ENCODE measurements at places on chromosomes 2 and 18.
A peak's percentile ranks its signal among the peaks of the same experiment; 100 is the strongest.

DNA sequence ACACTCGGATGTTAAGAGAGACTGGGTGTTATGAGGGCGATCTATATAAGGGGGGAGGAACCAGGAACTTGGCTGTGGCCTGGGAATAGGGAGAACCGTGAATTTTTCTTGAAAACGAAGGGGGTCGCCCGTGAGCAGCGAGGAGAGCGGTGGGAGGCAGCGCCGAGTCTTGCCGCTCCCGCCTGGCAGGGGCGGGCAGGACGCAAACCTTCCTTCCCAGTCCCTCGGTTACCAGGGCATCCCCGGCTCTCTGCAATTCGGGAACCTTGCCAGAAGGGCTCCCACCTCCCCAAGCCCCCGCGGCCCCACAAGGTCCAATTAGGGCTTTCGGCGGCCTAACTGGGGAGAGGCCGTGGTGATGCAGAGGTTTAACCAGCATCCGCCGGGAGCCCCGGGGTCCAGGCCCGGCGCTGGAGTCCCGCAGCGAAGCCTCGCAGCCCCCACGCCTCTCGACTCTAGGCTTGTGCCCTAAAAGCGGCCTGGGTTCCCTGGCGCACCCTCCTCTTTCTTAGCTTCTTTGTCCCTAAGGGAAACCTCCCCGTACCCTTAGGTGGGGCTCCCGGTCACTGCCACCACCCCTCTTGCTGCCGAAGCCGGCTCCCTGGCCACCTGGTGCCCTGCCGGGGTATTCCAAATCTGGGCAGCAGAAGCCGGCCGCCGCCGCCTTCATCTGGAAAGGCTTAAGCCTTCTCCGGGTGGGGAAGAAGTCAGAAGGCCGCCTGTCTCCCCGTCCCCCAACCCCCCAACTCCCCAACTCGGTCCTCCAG, 680 bp upstream of the FHOD3 start:
- DNase-seq, result no peak

GRCh38 chr2:155169317-155169716, 470.8 kb downstream of the KCNJ3 start:
- DNase-seq, result no peak

DNA sequence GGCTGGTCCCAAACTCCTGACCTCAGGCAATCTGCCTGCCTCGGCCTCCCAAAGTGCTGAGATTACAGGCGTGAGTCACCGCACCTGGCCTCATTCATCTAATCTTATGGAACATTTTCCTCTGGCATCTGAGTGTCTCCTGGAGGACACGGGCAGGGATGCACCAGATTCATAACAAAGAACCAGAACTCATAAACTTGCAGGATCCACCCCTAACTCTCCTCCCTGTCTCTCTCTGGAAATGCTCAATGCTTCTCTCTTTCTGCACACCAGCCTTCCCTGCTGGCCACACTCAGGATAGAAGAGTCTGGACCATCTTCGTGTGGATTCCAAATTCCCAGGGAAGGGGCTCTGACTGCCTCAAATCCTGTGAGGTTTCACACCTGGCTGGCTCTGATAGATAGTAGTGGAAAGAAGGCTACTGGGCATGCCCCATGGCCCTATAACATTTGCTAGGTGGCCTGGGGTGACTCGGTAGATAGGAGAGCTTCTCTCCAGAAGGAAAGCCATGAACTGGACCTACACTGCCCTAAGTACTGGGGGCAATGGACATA, 483.2 kb upstream of the GYPC start:
- DNase-seq, result no peak

GRCh38 chr2:190103144-190103543, 40.6 kb upstream of the MSTN start:
- no peak for DNase-seq

DNA sequence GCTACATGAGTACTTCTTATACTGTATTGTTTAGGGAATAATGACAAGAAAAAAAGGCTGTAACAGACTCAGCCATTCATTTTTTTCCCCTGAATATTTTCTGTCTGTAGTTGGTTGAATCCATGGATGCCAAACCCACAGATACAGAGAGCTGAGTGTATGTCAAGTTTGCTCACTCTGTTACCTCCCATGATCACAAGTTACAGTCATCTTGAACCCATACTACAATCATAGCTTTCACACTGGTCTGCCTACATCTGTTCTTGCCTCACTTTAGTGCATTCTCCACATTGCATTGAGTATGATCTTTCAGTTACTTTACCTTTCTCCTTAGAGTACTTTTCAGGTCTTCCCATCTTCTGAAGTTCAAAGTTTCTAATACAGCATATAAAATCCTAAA, 94.0 kb downstream of the BIRC6 start:
- DNase-seq, result no peak

DNA sequence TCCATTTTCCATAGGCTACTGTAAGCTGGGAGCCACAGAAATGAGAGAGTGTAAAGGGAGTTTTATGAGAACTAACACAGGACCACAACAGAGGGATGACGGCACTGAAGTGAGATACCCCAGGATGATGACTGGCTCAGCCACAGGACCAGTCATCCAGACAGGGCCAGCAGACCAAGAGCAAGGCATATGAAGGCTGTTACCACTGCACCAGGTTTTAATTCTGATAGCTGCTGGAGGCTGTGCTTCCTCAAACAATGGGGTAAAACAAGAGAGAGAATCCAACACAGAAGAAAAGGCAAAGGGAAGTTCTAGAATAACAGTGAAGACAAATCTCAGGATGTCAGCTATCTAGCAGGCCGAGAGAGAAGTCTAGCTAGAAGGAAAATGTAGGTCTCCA, 94.9 kb downstream of the BCL2 start:
- no peak for DNase-seq

- DNase-seq, result no peak
These were observed 56.2 kb upstream of the FOSL2 start for GRCh38 chr2:28336264-28336980.

DNA sequence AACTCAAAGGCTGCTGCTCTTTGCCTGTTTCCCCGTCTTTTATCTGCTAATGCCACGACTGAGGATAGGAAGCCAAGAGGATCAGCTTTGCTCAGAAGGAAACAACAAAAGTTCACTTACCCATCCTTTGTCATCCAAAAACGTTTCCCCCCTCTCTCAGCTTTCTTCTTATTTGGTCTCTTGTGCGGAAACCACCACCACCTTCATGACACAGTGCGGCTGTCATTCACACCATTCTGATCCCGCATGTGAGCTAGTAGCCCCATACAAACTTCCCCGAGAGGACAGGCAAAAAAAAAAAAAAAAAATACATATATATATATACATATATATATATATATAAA, 656 bp downstream of the LRRTM4 start:
- DNase-seq, result peak; percentile 68

GRCh38 chr2:71865391-71865965, 282.2 kb downstream of the CYP26B1 start:
- no peak for DNase-seq

DNA sequence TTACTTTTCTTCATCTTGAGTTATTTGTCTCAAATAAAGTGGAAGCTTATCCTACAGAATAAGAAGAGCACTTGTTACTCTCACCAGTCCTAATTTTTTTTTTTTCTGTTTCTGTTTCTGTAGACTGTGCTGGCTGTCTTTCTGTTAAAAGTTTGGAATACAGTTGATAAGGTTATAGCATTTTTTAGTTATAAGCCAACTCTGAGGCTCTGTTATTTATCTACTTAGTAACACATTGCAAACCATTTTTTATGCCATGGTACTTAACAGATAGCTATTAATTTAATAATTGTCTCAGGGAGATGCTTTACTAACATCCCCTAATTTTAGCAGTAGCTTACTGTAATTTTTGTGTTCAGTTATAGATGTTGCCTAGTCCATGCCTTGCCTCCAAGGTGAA, 37.9 kb downstream of the CREB1 start:
- no peak for DNase-seq

Data from iPS DF 19.7 (cell line).